Lower lobe of right lung (tissue), 2 donors: ENCODE measurements at places on chromosomes 7 and 10.

GRCh38 chr10:23362879-23363792 lies 18.5 kb upstream of the C10orf67 start:
- DNase-seq = no peak

DNA sequence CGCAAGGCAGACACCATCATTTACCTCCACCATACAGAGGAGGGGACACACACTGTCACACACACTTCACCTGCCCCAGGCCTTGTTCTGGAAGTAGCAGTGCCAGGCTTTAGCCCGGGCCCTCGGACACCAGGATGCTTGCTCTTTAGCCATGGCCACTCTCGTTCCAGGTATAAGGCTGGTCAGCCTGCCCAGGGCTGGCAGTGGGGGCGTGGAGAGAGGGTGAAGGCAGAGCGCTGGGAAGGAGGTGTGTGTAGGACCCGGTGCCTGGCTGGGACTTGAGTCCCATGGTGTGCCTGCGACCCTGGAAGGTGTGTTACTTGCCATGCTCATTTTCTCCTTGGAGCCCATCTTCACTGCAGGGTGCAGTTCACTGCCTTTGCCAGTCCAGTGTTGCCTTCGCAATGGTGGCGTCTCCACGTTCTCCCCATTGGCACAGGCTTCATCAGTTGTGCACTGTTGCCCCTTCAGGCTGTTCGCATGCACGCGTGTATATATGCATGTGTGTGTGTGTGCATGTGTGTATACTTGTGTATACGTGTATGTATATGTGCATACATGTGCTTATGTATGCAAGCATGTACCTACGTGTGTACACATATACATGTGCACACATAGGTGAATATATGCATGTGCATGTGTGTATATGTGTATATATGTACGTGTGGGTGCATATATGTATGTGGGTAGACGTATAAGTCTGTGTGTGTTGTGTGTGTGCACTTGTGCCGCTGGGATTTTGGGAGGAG lies 153.4 kb downstream of the CAMK1D start:
- no peak for DNase-seq

- peak; percentile 70 for DNase-seq
These were observed 7.2 kb upstream of the PGAM2 start for GRCh38 chr7:44072364-44073231.

GRCh38 chr7:77657427-77658224 lies 38.6 kb upstream of the RSBN1L start:
- no peak for DNase-seq

- no peak for DNase-seq
These were observed 736.4 kb upstream of the PHF14 start for GRCh38 chr7:10237306-10237705.

DNA sequence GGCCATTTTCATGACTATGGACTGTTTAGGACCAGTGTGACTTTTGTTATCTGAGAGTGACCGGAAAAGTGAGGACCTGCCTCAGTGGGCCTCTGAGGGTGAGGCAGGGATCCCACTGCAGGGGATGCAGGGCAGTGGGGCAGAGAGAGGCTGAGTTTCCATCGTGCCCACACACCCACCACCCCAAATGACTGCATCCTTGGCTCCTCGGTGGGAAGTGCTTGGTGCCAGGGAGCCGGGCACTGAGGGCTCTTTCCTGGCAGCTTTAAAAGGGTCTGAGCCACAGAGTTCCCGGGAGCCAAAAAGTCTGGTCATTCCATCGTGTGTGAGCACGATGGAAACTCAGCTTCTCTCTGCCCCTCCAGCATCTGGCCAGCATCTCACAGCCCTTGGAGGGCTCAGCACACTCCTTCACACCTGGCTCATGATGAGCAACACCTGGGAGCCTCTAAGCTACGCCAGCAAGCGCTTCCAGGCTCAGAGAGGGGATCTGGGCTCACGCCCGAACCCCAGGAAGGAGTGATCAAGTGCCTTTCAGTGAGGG lies 59.1 kb downstream of the RAMP3 start:
- DNase-seq = no peak

DNA sequence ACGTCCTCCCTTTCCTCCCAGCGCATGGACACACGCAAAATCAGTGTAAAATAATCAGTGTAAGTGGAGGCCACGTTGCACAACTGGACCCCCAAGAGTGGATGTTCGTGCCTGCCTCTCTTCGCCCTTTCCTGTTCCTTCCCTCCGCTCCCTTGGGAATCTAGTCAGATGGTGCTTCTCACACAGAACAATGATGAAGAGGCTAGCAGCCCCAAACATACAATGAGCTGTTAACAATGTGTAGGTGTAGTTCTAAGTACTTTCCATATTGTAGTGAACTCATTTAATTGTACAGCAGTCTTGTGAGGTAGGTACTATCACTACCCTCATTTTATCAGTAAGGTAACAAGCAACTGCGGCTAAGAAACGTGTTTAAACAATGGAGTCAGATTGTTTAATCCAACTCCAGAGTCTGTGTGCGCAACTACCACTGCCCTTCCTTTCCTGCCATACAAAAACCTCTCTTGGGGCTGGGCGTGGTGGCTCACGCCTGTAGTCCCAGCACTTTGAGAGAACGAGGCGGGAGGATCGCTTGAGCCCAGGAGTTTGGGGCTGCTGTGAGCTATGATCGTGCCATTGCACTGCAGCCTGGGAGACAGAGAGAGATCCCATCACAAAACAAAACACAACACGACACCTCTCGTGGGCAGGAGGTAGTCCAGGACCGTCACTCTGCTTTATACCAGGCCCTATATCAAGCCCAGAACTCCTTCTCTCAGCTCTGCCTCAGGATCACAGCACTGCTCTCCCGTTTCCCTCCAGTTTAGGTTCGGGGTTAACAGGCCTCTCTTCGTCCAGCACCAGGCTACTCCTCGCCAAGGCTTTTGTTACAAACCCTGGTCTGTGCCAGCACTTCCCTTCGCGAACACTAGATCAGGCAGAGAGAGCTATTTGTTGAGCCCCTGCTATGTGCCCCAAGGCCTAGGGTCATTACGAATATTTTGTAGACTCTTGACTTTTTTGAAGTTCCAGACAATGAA lies 1.1 kb downstream of the FKBP9 start:
- peak; percentile 60 for DNase-seq

- DNase-seq = peak; percentile 77
These were observed 45.5 kb downstream of the DPYSL4 start for GRCh38 chr10:132232023-132232951.

- DNase-seq = peak; percentile 84
These were observed 270.7 kb downstream of the ZNF33B start for GRCh38 chr10:42367532-42368230.

DNA sequence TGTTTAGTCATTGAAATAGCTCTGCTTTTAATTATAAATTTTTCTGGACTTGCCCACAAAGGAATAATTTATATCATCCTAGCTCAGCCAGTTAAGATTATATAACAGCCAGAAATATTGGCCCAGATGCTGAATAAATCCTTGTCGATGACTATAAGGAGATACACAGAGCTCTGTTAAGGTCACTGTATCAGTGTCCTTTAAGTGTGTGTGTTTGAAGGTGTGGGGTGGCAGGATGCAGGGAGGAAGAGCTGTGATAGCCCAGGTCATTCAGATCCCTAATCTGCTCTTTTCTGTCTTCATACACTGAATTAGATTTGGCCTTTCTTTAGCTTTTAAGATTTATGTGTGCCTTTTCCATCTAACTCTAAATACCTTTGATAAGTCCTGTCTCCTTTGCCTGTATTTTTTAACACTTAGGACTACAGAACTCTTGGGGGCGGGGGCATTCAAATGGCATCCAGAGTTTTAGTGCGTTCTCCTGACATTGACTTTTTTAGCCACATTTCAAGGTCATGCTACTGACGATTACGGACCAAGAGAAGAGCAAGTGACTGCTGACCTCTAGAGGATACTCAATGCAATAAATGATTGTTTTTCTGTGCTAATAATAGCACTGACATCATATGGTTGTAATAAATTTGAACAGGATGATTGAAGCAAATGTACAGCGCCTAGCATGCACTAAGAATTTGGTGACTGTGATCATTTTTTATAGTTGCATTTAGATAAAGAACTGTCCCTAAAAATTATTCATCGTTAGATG lies 172.3 kb downstream of the CACNB2 start:
- DNase-seq = no peak
